Chondrocyte (in vitro differentiated cells): ENCODE measurements at places on chromosomes 1 and 21. TPM values are rescaled to one million over a fixed set of nuclear protein-coding genes. Genes with fewer than 3 reads are reported as not detected.

GRCh38 chr1:67945733-67946374 lies 104.6 kb downstream of the DIRAS3 start:
- peaks cover 4% of the 10 kb centered on the region for H3K4me1 ChIP-seq
- no peak overlapping the region for H3K27ac ChIP-seq
- no peaks in the 10 kb centered on the region for H3K27me3 ChIP-seq
- H3K4me3 ChIP-seq: no peak overlapping the region

GRCh38 chr1:196466166-196466565 lies 142.1 kb downstream of the KCNT2 start:
- H3K27me3 ChIP-seq: no peaks in the 10 kb centered on the region
- DNase-seq: no peak
- peaks cover 13% of the 10 kb centered on the region for H3K4me1 ChIP-seq
- H3K36me3 ChIP-seq: no peaks in the 10 kb centered on the region
- H3K27ac ChIP-seq: no peak overlapping the region

- no peak overlapping the region for H3K27ac ChIP-seq
- H3K27me3 ChIP-seq: no peaks in the 10 kb centered on the region
- no peaks in the 10 kb centered on the region for H3K36me3 ChIP-seq
- no peak overlapping the region for H3K4me3 ChIP-seq
These were observed 5.3 kb upstream of the SFT2D2 start for GRCh38 chr1:168220470-168220871.

DNA sequence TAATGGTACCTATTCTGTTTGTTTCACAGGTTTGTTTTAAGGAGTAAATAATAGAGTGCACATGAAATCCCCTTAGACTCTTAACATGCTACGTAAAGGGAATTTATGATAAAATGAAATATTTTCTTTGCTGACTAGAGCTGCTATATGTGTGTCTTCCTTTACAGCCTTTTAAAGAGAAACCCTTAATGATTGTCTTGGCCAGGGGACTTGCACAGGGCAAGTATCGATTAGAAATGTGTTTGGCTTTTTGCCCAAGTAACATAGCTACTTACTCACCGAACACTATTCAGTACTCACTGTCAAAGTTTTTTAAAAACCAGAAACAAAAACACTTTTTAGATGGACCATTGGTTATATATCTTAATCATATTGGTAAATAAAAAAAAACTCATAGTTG lies 71.3 kb upstream of the KIAA1614 start:
- peaks cover 21% of the 10 kb centered on the region for H3K4me1 ChIP-seq
- DNase-seq: no peak
- no peak overlapping the region for H3K27ac ChIP-seq
- no peak overlapping the region for H3K4me3 ChIP-seq
- peaks cover 6% of the 10 kb centered on the region for H3K36me3 ChIP-seq
- no peaks in the 10 kb centered on the region for H3K27me3 ChIP-seq

DNA sequence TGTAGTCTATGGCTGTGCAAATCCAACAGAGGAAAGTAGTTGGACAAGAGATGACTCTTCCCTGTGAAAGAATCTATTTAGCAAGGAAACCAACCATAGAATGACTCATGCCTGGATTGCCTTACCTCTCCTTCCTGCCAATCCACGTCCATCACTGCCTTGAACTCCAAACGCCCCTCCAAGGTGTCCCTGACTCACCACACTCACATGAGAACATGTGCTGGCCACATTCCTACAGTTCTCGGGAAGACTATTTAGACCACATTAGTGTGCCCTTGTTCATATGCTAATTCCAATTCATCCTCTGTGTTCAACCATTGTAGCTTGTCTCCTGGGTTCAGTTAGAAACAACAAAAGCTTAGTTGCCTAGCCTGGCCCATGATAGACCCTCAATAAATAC lies 157.3 kb downstream of the SLC30A10 start:
- no peak for DNase-seq
- H3K36me3 ChIP-seq: peaks cover 1% of the 10 kb centered on the region
- no peak overlapping the region for H3K4me3 ChIP-seq
- peaks cover 1% of the 10 kb centered on the region for H3K27me3 ChIP-seq
- no peak overlapping the region for H3K27ac ChIP-seq

DNA sequence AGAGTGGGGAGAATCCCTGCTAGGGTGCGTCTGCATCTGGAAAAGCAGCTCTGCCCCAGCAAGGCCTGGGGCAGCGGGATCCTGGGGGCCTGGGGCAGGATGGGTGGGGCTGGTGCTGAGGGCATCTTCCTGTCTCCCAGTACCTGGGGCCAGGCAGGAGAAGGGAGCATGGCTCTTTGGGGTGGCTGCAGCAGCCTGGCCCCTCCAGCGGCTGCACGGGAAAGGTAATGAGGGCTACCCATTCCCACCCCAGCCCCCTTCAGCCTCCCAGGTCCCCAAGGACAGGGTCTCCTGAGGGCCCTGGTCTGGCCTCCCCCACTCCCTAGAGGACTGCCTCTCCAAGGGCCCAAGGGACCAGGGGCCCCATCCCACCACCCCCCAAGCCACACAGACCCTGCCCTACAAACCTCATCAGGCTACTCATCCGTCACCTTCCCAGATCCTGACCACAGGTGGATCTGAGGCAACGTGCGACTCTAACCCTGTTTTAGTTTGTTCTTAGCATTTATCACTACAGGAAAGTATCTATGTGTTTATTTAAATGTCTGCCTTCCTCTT lies 910 bp upstream of the ANKRD65 start:
- H3K4me3 ChIP-seq: no peak overlapping the region
- no peaks in the 10 kb centered on the region for H3K27me3 ChIP-seq
- H3K27ac ChIP-seq: no peak overlapping the region
- DNase-seq: no peak
- H3K4me1 ChIP-seq: no peaks in the 10 kb centered on the region

DNA sequence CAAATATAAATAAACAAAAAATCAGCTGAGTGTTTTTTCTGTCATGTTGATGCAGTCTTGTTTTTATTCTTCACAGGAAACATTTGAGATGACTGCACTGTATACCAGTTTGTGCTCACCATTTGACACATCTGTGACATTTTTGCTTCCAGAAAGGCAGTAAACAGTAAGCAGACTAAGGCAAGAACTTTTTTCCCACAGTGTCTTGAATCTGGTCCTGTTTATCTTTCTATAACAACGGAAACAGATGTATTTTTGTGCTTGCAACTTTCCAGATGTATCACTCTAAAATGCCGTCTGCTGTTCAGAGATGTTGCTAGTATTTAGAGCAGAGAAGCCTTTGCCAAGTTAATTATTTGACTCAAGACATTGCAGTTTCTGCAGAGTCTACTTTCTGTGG lies 105.5 kb downstream of the ZC3H11B start:
- no peaks in the 10 kb centered on the region for H3K27me3 ChIP-seq
- H3K27ac ChIP-seq: no peak overlapping the region
- no peak overlapping the region for H3K4me3 ChIP-seq
- H3K36me3 ChIP-seq: no peaks in the 10 kb centered on the region
- DNase-seq: no peak

GRCh38 chr1:80675454-80675853 lies 1125.3 kb upstream of the ADGRL2 start:
- H3K4me3 ChIP-seq: no peak overlapping the region
- no peaks in the 10 kb centered on the region for H3K36me3 ChIP-seq
- H3K27ac ChIP-seq: no peak overlapping the region
- peaks cover 20% of the 10 kb centered on the region for H3K4me1 ChIP-seq
- H3K27me3 ChIP-seq: no peaks in the 10 kb centered on the region

DNA sequence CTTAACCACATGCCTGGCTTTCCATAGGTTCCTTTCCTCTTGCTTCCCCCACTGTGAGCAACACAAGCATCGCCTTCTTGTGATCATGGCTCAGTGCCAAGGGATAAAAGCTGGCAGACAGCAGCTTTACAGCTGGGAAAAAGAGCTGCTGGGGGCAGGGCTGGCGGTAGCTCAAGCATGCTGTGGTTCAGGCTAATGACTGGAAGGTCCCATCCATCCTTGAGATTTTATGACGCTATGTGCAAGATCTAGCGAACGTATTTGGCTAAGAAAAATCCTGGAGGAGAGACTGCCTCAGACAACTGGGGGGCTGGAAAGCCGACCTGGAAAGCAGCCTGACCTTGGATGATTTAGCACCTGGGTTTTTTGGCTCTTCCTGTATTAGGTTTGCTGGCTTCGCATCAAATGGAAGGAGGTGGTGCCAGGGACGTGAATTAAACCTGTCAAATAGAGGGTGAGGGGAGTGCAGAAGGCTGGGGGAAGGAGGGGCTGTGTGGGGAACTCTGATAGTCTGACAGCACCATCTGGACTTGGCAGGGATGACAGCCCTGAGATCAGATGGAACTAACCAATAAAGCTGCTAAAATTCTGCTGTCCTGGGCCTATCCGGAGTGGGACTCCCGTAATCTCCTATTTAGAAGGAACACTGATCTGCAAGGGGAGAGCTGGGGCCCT lies 34.8 kb downstream of the ZMYND12 start:
- no peaks in the 10 kb centered on the region for H3K36me3 ChIP-seq
- H3K4me3 ChIP-seq: peak overlapping the region; percentile 17
- peak overlapping the region; percentile 2 for H3K27ac ChIP-seq

DNA sequence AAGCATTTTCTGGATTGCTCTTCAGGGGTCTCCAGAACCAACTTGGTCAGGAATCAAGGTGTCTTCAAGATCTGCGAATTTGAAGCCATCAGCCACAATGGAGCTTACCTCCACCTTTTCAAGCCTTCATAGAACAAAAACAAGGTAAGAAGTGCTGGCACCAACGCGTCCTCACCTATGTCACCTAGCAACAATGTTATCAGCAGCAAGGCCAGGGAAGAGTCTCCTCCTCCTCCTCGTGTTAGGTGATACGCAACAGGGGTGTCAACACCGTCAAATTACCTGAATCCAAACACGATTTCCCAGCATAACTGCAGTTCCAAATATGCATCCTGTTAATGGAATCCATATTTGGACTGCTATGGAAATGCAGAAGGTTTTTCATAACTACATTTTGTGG lies 4.1 kb upstream of the TIAM1 start:
- peaks cover 29% of the 10 kb centered on the region for H3K4me1 ChIP-seq
- no peaks in the 10 kb centered on the region for H3K27me3 ChIP-seq
- no peak for DNase-seq
- H3K27ac ChIP-seq: no peak overlapping the region

DNA sequence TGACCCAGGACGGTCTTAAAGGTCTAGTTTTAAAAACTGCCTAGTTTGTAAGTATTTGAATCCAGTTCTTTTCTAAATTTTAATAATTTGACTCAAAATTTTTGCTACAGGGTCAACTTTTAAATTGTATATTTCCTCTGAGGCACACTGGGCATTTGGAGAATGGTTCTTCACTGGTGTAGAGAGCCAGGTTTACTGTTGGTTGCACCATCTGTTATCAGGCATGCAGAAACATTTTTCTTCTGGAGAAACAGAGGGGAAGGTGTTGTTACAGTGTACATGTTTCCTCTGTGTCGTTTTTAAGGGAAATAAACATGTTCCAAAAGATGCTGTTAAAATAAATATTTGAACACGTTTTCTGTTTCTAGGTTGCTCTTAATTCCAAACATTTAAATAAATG lies 39.0 kb upstream of the RWDD3 start:
- H3K27me3 ChIP-seq: no peaks in the 10 kb centered on the region
- no peaks in the 10 kb centered on the region for H3K36me3 ChIP-seq
- H3K27ac ChIP-seq: no peak overlapping the region
- H3K4me1 ChIP-seq: peaks cover 10% of the 10 kb centered on the region

DNA sequence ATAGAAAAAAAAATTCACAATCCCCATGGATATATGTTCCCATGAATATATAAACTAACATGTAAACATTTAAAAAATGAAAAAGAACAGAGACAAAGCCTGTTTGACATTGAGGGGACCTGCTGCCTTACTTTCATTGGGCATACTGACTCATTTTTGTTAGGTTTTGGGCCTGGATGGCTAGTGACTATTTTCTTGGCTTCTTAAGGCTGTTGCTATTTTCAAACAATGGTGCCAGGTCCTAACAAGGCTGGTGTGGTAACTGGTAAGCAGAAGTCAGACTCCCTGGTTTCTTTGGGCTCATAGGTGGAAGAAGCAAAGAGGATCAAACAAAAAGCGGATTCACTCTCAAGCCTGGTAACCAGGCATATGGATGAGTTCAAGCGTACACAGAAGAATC lies 51.0 kb downstream of the LAMC2 start:
- no peaks in the 10 kb centered on the region for H3K27me3 ChIP-seq
- H3K27ac ChIP-seq: peak overlapping the region; percentile 25
- H3K36me3 ChIP-seq: peaks cover 3% of the 10 kb centered on the region

- H3K4me3 ChIP-seq: no peak overlapping the region
- H3K36me3 ChIP-seq: peaks cover 4% of the 10 kb centered on the region
- H3K27me3 ChIP-seq: no peaks in the 10 kb centered on the region
These were observed 22.9 kb upstream of the GFI1 start for GRCh38 chr1:92509619-92510018.

- no peaks in the 10 kb centered on the region for H3K27me3 ChIP-seq
- no peak overlapping the region for H3K4me3 ChIP-seq
- no peak for DNase-seq
These were observed 8.7 kb upstream of the ADCY10 start for GRCh38 chr1:167922611-167923074.

- H3K4me3 ChIP-seq: no peak overlapping the region
- peaks cover 3% of the 10 kb centered on the region for H3K36me3 ChIP-seq
- no peak for DNase-seq
These were observed 2.9 kb downstream of the SHISA4 start for GRCh38 chr1:201891451-201892045.

GRCh38 chr21:29487154-29487553 lies 188.4 kb downstream of the BACH1 start:
- DNase-seq: no peak
- H3K27ac ChIP-seq: no peak overlapping the region
- no peaks in the 10 kb centered on the region for H3K27me3 ChIP-seq
- H3K4me1 ChIP-seq: peaks cover 6% of the 10 kb centered on the region

DNA sequence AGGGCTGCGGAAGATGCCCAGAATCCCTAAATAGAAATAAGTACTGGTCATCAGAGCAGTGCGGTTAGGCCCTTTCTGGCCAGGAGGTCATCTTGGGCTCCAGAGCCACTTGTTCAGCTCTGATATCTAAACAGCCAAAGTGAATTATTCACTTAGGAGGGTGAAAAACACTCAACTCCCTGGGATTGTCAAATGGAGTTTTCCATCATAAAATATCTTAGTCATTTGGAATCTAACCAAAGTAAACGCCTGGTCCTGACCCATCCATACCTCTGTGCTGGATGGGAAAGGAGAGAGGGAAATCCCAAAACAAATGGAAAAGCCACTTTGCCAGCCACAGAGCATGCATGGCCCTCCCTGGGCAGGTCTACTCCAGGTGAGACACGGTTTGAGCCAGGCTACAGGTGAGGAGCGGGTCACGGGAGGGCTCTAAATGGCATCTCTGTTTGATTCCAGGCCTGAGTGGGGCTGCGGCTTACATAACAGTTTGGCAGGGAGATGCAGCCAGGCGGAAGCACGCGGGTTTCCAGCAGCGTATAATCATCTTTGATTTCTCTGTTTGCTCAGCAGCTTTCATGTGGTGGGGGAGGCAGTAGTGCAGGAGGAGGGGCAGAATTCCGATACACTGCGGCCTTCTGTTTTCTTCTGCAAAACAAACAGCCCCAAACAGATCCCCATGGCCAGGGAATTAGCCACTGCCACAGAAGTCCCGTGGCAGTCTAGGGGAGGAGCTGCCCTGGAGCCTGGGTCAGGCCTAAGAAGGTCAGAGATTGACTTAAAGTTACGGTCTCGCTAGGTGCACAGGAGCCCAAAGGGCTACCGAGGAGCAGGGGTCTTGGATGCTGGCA lies 59.1 kb upstream of the ZNF648 start:
- H3K4me3 ChIP-seq: no peak overlapping the region
- H3K4me1 ChIP-seq: peaks cover 35% of the 10 kb centered on the region
- DNase-seq: no peak

KIF21B gene
- 1.1 to 2.6 TPM (median 2.6 TPM) in 3 replicates for total RNA-seq

EPS8L3 gene
- not detected in 3 replicates for total RNA-seq

OLIG2 gene
- 0.36 to 0.50 TPM (median 0.46 TPM) in 3 replicates for total RNA-seq

RGSL1 gene
- not detected in 3 replicates for total RNA-seq

INKA2 gene
- total RNA-seq: 2.8 to 5.4 TPM (median 3.6 TPM) in 3 replicates

FAM43B gene
- 0.52 to 2.5 TPM (median 0.82 TPM) in 3 replicates for total RNA-seq

SIKE1 gene
- 55.0 to 60.0 TPM (median 56.2 TPM) in 3 replicates for total RNA-seq

TAS1R1 gene
- total RNA-seq: not detected in 3 replicates

SPATA45 gene
- 0.47 to 1.3 TPM in 2 of 3 replicates, not detected in the other for total RNA-seq

GSTM1 gene
- 8.9 to 17.8 TPM (median 17.8 TPM) in 3 replicates for total RNA-seq

ARMH1 gene
- 1.3 to 2.1 TPM (median 1.7 TPM) in 3 replicates for total RNA-seq

NBPF4 gene
- total RNA-seq: not detected in 3 replicates

ANGPTL3 gene
- total RNA-seq: 0.10 TPM in 1 of 3 replicates, not detected in the others
